ENCODE measurements at places on chromosomes 1 and 21. TPM values are rescaled to one million over a fixed set of nuclear protein-coding genes. Genes with fewer than 3 reads are reported as not detected.

The UTS2 gene
- not detected for total RNA-seq

The OR2L5 gene
- total RNA-seq = not detected

The SMCP gene
- not detected for total RNA-seq

DNA sequence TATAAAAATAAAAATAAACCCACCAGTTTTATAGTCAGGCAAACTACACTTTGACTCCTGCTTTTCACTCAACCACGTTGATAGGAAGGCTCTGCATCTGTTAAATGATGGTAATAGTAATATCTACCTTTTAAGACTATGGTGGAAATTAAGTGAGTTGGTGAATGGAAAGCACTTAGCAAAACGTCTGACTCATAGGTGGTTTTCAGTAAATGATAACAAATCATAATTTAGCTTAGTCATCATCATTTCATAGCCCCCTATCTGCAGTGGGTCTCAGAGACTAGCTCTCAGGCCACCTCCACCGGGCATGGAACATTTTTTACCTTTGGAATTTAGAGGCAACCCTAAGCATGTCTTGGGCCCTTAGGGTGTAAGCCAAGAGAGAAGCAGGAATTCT lies 160.0 kb downstream of the PDE4B start:
- peaks cover 10% of the 10 kb centered on the region for H3K4me1 ChIP-seq
- H3K36me3 ChIP-seq = no peaks in the 10 kb centered on the region
- no peak overlapping the region for H3K4me3 ChIP-seq
- H3K27ac ChIP-seq = no peak overlapping the region

DNA sequence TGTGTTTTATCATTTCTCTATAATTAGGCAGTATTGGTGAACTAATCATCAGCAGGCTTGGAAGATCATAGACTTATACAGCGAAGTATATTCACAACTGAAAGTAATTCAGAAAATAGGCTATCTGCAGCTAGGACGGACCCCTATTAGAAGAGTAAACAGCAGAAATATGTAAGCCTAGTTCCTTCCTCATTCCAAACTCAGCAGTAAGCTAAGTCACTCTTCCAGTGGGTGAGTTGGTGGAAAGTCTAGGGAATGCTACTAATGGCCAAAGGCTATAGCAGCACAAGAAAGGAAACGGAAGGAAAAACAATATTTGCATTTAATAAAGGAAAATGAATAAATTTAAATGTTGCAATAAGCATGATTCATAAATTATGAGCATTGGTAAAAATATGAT lies 918.1 kb upstream of the TMPRSS15 start:
- no peaks in the 10 kb centered on the region for H3K36me3 ChIP-seq
- no peaks in the 10 kb centered on the region for H3K27me3 ChIP-seq
- no peak overlapping the region for H3K27ac ChIP-seq

GRCh38 chr21:38114717-38115333 lies 142.0 kb upstream of the KCNJ15 start:
- H3K27me3 ChIP-seq = peaks cover 9% of the 10 kb centered on the region
- no peak overlapping the region for H3K4me3 ChIP-seq
- no peak for DNase-seq

GRCh38 chr1:179080866-179081686 lies 794 bp upstream of the TOR3A start:
- no peaks in the 10 kb centered on the region for H3K36me3 ChIP-seq
- H3K27ac ChIP-seq = peak overlapping the region; percentile 82
- peak overlapping the region; percentile 92 for H3K4me3 ChIP-seq
- peaks cover 16% of the 10 kb centered on the region for H3K4me1 ChIP-seq

GRCh38 chr1:46638921-46639320 lies 22.3 kb upstream of the MOB3C start:
- H3K4me1 ChIP-seq = peaks cover 42% of the 10 kb centered on the region
- no peak for DNase-seq
- H3K36me3 ChIP-seq = peaks cover 35% of the 10 kb centered on the region
- H3K27ac ChIP-seq = no peak overlapping the region
- no peak overlapping the region for H3K4me3 ChIP-seq
